MG63 (cell line): ENCODE measurements at places on chromosomes 2 and 18.

DNA sequence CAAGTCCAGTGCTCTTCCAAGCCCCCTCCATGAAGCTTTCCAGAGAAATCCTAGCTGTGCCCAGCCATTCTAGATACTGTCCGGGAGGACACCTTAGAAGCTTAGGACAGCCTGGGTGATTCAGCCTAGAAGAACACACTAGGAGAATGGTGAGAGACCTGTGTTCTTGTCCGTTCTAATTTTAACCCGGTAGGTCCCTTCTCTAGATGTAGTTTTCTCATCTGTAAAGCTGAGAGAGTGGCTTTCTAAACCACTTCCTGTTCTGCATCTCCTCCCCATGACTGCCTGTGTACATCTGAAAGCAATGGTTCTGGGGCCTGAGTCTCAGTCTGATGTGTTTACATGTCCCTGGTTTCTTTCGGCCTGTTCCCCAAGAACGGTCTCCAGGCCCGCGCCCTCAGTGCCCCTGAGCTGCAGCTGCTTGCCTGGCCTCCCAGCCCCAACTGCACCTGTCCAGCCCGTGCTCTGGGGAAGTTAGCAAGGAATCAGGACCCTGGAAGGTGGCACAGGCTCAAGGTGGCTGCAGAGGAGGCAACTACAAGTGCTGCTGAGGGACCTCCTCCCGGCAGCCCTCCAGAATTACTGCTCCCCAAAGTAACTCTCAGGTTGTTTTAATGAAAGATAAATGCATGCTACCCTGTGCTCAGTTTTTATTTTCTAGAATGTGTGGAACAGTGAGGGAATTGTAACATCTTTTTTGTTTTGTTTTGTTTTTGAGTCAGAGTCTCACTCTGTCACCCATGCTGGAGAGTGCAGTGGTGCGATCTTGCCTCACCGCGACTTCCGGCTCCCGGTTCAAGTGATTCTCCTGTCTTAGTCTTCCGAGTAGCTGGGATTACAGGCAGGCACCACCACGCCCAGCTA, 105.9 kb downstream of the LBH start:
- no peak for DNase-seq

DNA sequence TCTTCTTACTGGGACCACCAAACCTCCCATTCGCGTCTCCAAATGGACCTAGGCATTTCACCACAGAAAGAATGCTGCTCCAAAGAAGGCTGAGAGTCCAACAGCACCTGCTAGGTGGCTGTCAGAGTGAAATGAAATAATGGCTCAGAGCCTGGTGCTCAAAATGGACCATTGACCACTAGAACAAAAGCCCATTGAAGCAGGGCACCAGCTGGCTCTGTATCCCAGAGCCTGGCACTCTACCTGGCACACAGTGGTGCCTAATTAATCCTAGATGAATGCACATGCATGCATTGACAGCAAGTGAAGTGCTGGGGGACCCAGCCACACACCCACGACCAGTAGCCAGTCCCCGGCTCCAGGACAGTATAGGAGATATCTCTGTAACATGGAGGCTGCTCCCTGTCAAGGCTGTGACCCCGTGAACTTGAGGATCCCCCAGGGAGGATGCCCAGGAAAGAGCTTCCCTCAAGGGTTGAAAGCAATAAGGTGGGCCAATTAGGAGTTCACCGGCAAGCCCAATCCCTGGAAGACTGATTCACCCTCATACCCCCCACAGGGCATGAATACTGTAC, 261.3 kb downstream of the TNS1 start:
- no peak for DNase-seq

- DNase-seq: no peak
These were observed 779.7 kb upstream of the PKDCC start for GRCh38 chr2:41267929-41268659.

GRCh38 chr2:172860336-172860707, 124.7 kb downstream of the RAPGEF4 start:
- DNase-seq: no peak

DNA sequence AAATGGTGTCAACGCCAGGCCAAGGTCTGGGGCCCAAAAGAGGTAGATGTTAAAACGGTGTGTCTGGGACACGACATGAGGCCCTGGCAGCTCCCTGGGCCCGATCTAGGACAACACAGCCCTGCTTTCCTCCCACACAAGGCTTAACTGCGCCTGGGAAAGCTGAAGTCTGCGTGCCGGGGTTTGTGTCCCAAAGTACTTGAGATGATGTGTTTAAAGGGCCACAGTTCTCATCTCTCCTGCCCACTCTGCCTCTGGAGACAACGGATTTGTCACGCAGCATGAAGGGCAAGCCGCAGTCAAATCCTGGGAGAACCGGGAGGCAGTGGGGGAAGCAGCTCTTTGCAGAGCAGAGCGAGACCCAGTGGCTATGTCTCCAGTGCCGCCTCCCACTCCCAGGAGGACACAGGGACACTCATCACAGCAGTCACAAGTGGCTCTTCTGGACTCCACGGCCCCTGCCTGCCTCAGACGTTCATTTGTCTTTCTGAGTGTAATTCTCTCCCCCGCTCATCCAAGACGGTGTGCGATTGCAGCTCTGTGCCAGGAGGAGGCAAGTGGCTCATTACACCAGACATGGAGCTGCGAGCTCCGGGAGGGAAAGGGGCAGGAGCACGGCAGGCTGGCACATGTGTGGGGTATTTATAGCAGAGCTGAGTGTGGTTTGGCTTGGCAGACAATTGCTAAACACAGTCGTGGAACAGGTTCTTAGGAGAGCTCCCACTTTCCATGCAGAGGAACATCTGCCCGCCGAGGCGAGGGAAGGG, 57.7 kb upstream of the SEMA4C start:
- DNase-seq: peak; percentile 75

DNA sequence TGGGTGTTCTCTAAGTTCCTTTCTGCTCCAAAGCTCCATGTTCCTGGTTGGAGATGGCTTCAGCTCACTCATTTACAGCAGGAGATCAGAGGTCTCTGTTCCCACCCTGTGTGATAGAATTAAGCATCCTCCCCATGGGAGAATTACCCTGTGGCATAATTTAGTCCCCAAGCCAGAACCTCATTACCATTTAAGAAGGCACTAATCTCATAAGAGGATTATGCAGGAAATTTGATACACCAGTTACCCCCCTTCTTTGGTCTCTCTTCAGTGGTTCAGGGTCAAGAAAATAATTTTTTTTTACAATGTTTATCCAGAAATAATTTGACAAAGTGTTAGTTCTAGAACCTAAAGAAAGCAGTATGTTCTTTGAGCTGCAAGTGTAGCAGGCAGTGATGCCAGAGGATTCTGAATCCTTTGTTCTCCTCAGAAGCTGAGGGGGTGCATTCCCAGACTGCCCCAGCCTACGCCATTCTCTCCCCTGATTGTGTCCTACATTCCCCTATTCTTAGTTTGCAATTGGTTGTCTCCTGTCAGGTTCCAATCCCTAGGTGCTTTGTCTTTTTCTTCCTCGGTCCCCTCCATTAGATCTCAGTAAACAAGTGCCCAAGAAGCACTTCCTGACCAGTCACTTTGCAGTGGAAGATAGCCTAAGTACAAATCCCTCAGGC, 163.6 kb downstream of the PRKCE start:
- no peak for DNase-seq

DNA sequence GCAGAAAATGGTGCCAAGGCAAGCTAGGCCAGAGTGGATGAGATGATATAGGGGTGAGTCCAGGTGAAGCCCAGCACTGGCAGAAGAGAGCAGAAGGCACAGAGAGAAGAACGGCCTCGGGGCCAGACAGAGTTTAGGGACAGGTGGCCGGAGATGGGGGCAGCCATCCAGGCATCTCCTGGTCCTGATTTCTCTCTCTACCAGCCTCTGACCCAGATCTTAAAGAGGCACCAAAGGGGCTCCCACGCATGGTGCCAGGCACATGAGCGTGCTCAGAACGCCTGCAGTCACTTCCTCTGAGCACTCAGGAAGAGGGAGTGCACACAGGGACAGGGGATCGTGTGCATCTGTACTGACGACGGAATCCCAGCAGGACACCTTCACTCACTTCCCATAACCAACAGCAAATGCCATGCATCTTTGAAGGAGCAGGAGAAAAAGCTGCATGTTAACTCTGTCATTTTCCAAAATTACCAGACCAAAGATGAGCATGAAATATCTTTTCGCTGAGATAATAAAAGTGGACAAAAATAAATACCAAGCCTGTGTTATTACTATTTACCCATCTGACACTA, 427.8 kb upstream of the MYT1L start:
- no peak for DNase-seq
